ENCODE measurements at places on chromosomes 13 and 19.

GRCh38 chr13:30110301-30111070, 196.9 kb downstream of the KATNAL1 start:
- DNase-seq: no peak

DNA sequence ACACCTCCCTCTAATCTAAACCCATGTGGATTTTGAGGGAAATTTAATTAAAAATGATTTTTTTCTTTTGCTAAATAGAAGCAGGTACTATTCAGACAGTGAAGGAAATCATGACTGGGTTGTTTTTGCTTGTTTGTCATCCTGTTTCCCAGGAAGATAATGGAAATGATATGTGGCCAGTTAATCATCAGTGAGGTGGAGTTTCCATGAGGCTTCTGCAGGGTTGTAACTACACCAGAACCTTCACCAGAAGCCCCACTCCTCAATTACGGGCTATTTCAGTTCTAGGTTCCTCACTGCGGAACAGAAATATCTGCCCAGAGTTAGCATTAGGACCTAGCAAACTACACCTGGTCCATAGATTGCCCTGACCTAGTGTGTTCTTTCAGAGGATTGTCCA, 394.0 kb downstream of the DLEU7 start:
- no peak for DNase-seq

- no peak for DNase-seq
Observed at GRCh38 chr13:112955271-112955937, 13.6 kb upstream of the MCF2L start.

DNA sequence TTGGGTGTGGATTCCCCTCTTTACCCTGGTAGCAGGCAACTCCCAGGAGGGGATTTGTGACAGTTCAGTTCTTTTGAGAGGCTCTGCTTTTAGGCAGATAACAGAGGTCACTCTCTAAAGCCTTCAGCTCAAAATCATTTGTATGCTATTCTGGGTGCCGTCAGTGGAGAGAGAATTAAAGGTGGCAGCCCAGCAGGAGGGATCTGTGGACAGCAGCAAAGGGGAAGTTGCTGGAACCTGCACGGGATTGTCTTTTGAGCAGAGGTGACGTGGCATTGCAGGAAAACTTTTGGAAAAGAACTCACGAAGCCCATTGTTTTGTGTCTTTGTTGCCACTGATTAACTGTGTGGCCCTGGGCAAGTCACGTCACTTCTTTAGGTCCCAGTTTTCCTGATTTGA, 62.4 kb upstream of the C1QTNF9 start:
- DNase-seq: no peak

DNA sequence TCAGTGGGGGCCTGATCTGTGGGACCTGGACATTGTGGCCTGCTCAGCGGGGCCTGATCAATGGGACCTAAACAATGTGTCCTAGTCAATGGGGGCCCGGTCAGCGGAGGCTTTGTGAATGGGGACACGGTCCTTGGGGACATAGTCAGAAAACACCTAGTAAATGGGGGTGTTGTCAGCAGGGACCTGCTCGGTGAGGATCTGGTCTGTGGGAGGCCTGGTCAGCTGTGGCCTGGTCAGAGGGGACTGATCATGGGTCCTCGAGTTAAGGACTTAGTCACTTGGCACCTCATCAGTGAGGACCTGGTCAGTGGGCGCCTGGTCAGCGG, 44.5 kb upstream of the TPM4 start:
- no peak for DNase-seq

DNA sequence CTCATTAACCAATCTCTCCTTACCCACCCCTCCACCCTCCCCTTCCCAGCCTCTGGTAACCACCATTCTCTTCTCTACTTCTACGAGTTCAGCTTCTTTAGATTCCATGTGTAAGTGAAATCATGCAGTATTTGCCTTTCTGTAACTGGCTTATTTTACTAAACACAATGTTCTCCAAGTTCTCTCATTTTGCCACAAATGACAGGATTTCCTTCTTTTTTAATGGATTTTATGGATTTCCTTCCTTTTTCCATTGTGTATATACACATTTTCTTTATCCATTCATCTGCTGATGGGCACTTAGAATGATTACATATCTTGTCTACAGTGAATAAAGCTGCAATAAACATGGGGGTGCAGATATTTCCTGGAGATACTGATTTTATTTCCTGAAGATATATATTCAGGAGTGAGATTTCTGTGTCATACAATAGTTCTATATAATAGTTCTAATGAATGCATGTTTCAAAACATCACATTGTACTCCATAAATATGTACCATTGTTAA, 20.2 kb downstream of the KCTD12 start:
- no peak for DNase-seq

DNA sequence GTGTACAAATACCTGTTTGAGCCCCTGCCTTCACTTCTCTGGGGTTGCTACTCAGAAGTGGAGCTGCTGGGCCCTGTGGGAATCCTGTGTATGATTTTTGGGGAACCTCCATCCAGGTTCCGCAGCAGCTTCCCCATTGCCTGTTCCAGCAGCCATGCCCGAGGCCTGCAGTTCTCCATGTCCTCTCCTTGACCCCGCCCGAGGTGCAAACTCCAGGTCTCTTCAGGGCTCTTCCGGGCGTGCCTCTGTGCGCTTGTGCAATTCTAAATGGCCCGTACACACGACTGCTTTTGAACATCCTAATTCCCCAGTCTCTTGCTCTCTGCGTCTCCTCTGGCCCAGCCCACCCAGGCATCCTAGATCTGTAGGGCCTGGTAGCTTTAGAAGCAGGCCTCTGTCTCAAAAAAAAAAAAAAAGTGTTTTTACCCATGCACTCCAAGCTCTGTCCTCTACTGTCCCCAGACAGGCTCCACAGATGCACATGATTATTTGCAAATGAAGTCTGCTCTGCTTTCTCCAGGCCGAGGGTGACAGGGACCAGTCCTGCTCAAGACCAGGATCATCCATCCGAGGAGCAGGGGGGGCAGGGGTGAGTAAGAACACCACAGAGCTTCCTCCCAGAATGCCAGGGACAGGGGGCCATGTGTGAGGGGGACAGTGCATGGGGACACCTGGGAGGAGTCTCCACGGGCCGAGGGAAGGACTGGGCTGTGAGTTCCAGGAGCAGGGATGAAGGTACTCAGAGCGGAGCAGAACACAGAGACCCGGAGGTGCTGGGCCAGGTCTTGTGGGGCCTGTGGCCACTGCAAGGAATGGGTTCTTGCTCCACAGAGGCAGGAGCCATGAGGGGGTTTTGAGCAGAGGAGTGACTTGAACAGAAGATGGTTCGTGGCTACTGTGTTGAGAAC, 51.7 kb downstream of the SLC7A9 start:
- DNase-seq: peak; percentile 20

DNA sequence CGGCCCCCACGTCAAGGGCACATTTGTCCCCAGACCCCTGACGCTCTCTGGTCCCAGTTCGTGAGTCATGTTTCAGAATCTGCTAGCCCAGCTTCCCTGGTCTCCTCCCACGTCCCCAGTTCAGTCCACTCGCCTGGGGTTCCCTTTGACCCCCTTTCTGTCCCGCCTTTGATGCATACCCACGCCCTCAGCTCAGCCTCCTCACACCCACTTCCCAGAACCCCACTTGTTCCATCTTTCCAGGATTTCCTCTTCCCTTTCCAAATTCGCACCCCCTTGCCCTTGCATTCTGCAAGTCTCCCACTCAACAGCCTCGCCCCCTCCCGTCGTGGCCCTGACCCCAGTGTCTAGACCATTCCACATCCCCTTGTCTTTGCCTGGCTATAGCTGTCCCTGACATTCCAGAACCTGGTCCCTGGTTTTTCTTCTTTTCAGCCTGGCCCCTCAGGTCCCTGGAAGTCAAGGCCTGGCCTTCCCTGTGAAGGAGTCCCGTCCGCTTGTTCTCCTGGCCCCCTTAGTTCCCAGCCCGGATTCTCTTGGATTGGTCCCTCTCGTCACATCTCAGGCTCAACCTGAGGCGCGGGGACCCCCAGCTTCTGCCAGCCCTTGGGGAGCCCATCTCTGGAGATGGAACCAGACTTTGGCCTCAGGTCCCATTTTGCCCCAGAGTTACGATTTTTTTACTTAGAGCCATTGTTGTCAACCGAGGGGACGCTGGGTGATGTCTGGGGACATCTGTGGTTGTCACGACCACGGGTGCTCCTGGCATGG, 1.3 kb downstream of the NCLN start:
- DNase-seq: no peak

DNA sequence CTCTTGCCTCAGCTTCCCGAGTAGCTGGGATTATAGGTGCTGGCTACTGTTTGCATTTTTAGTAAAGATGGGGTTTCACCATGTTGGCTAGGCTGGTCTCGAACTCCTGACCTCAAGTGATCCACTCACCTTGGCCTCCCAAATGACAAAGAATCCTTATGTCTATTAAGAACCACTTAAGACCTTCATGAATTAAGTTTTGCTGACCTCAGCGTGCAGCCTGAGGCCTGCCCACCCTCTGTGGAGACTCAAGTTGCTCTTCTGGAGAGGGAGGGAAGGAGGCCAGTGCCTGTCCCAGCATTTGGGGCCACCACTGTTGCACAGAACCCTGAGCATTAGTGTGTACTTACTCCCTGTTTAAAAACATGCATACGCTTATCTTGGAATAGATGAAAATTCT, 313.3 kb downstream of the FGF9 start:
- DNase-seq: no peak

DNA sequence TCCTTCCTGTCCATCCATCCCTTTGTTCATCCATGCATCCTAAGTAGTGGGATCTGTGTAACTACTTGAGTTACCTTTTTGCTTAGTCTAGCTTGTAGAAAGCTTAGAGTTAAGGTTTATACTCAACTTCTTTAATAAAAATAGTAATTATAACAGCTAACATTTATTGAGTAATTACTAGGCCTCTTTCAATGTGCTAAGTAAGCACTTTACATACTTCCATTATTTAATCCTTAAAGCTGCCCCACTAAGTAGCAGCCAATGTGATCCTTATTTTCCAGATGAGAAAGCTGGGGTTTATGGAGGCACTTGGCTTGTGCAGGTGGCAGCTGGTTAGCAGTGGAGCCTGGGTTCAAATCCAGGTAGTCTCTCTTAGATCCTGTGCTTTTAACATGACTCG, 182.9 kb downstream of the FGF9 start:
- DNase-seq: no peak

GRCh38 chr13:79297128-79297527, 108.9 kb downstream of the RBM26 start:
- DNase-seq: no peak

- no peak for DNase-seq
Observed at GRCh38 chr19:6276447-6276846, 3.3 kb downstream of the MLLT1 start.

DNA sequence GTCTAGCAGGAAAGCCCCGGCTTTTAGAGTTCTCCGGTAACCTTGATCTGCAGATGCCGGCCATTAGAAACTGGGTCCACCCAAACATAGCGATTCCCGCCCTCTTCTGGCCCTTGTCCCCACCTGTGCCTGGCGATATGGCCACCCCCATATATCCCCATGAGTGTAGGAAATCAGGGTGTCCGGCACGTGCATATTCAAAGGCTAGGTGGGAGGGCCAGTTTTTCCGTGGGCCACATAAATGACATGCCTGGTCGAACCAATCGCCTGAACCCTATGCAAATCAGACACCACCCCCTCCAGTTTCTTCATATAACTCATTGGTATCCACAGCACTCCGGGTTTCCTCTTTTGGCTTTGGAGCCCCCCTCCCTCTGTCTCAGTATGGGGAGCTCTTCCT, 37.4 kb downstream of the ERICH4 start:
- DNase-seq: no peak

GRCh38 chr19:29812080-29812880, 489 bp downstream of the CCNE1 start:
- DNase-seq: no peak

DNA sequence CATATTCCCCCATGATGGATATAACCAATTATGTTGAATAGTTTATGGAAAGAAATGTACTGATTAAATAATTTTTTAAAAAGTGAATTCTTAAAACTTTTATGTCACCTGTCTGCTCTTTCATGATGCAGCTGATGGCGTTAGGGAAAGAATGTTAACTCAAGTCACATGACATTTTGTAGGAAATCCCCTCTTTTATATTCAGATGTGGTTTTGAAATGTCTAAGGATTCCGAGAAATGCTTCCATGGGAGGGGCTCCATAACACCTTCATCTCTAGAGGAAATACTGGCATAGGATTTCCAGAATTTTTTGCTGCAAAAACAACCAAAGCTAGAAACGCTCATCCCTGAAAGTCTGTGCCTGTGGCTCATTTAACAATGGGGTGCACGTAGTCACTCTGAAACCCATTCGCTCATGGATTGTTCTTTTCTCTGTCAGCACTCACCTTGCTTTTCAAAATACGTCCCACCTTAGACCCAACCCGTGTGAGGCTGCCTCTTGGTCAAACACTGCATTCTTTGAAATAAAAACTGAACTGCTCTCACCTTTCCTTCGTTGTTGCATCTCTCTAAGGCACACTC, 288.9 kb downstream of the SHISA2 start:
- DNase-seq: no peak

DNA sequence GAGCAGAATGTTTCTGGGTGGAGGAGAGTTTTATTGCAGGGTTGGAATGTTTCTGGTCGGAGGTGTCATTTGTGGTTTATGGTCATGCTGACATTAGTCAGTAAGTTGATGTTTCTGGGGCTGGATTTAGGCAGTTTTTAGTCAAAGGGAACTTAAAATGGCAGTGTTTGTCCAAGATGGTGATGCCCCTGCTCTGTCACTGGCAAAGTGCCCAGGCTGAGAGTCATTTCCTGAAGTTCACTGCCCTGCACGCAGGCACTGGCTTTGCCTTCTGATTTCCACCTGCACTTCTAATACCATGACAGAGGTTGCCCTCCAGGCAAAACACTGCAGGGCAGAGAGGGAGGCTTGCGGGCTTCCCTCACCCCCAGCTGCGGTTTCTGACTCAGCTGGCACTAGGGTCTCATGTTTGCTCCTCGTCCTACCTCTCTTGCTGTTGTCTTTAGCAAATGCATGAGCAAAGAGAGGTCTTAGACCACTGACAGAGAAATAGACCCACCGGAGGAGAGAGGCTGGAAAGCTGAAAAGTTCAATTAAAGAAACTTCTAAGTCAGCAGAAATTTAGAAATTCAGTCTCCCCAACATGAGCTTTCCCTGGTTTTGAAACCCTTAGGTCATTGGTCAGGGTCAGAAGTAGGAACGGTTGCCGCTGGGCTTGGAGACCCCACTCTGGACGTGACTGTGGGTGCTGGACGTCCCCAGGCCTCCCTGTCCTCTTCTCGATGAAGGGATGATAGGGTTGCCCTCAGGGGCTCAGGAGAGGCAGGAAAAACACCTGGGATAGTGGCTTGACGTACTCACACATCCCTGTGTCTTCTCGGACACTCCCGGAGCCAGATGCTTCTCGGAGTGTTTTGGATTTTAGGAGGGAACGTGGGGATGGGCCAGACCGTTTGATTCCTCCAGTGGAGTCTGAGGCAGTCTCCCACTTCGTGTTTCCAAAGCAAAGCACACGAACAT, 26.3 kb downstream of the TMEM255B start:
- DNase-seq: no peak

- DNase-seq: no peak
Observed at GRCh38 chr13:112207129-112207528, 140.2 kb downstream of the SOX1 start.

Data from NCI-H187 treated with DMSO at 0.1 percent for 48 hours (cell line).